Osteocyte (in vitro differentiated cells): ENCODE measurements at places on chromosomes 2 and 18.

DNA sequence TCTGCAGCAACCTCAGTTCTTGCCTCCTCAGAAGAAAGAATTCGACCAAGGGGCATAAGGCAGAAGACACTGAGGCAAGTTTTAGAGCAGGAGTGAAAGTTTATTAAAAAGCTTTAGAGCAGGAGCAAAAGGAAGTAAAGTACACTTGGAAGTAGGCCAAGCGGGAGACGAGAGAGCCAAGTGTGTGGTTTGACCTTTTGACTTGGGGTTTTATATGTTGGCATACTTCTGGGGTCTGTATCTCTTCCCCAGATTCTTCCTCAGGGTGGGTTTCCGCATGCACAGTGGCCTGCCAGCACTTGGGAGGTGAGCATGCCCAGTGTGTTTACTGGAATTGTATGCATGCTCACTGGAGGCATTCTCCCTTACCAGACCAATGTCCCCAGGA, 59.3 kb upstream of the ANKRD44 start:
- no peak for DNase-seq

DNA sequence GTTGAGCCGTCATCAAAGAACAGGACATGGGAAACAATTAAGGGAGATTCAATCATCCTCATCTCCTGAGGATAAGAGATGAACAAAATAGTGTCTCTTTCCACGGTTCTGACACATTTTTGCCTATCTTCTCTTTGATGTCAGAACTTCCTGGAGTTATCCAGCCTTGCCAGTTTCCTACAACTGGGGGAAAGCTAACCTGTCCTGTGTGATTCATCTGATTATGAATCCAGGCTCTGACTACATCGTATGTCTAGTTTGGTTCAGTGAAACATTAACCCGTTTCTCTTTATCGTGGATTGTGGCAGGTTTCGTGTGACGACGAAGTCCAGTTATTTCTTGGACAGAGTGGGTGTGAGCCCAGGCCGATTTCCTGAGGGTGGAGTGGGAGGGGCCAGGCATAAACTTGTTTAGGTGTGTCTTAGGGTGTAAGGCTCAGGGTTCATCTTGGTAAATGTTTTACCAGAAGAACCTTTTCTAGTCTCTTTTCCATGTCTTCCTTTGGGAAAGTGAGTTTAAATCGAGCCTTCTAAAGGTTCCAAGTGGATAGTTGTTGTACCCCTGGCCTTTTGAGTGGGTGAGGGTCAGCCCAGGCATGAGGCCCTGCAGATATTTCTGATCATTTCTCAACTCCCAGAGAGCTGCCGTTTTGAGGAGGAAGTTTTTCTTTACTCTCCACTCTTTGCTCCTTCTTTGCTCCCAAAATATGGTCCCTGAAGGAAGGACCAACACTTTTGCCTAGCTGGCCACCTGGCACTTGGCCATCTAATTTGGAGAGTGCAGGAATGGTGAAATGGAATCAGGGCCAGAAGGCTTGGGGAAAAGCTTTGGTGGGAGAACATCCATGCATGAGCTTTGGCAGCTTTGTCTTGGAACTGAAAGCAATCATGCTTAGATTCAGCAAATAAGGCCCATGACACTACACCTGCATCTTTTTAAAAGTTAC, 50.4 kb upstream of the FZD5 start:
- DNase-seq: no peak

- DNase-seq: peak; percentile 60
These were observed 155.3 kb downstream of the RTP5 start for GRCh38 chr2:242024751-242025355.

DNA sequence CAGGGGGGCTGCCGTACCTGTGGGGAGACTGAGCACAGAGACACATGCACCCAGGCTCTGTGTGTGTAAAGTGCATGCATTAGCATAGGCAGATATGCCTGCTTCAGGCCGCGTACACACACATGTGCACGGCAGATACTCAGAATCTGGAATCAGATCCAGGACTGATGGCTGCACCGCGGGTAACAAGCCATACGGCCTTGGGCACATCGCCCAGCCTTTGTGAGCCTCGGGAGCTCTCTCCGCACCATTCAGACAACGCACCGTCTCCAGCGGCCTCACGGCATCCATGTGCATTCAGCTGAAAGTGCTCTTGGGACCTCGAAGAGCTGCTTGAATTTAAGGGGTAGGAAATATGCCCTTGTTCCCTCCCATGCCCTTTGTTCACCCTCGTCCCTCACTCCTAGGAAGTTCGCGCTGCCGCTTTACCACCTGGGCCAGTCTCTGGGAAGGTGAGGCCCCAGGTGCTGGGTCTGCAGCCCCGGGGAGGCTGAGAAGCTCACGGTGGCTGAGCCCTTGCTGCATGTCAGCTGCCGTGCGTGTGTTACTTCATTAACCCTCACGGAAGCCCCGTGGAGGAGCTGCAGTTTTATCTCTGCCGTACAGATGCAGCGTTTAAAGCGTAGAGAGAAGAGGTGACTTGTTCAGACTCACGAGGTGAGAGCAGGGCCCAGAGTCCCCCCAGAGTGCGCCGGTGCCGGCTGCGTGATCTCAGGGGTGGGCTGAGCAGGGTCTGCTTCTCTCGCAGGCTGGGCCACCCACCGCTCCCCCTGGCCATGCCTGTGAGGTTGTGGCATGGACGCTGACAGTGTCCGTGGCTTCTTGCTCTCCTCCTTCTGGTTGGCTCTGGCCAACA, 377.7 kb upstream of the MYT1L start:
- no peak for DNase-seq

GRCh38 chr2:36380624-36381481, 25.3 kb downstream of the CRIM1 start:
- DNase-seq: no peak

DNA sequence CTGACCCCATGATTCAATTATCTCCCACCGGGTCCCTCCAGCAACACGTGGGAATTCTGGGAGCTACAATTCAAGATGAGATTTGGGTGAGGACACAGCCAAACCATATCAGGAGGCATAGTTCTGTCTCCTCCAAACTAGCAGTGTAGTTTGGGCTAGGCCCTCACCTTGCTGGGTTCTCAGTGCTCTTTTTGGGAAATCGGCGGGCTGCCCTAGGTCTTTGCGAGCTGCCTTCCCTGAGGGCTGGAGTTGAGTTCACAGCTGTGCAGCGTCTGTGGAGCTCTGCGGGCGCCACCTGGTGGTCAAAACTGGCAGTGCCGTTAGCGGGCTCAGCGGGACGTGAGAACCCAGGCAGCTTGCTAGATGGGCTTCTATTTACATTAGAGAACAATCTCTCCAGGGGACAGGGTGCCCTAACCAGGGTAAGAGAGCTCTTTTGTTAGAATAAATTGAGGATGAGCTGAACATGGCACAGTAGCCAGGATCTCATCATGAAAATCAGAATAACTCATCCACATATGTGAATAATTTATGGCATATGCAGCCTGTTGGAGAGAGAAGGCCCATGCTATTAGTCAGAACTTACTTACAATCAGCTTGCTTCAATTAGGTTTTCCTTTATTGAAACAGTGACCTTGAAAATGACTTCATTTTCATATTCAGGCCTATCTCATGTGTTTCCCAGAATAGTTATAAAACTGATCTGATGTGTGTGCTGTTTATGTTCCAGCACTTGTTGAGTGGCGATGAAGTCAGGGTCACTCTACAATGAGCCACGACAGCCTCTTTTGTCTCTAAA, 27.4 kb upstream of the YES1 start:
- DNase-seq: peak; percentile 95

GRCh38 chr2:24432121-24432520, 58.9 kb upstream of the NCOA1 start:
- DNase-seq: no peak

DNA sequence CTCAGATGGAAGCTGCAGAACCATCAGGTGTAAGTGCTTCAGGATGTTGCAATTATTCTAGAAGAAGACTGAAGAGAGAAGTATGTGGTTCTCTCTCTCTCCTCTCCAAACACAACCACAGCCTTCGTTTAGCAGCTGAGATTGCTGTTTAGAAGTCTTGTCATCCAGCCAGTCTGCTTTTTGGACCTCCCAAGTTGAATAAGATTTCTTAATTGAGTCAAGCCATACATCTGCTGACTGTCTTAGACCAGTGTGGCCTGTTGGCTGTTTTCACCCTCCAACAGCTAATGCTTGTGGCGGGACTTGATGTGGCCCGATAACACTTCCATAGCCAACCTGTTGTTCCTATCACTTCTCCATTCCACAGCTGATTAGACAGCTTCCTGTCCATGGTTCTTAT, 91.3 kb upstream of the TMEM17 start:
- no peak for DNase-seq

DNA sequence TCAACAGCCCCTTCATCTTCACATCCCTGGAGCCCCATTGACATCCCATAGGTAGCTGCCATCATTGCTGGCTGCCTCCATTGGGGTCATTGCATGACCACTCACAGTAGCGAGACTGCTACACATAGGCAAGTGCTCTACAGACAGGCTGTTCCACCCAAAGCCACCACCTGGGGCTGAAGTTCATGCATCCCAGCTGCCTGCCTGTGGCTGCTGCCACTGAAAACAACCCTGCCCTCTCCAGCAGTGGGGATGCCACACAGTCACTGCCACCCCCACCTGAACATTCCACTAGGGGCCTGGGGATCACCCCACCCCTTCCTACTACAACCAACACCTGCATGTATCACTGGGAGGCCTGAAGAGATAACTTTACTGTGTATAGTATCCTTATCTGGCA, 59.5 kb upstream of the CTAGE1 start:
- DNase-seq: no peak

DNA sequence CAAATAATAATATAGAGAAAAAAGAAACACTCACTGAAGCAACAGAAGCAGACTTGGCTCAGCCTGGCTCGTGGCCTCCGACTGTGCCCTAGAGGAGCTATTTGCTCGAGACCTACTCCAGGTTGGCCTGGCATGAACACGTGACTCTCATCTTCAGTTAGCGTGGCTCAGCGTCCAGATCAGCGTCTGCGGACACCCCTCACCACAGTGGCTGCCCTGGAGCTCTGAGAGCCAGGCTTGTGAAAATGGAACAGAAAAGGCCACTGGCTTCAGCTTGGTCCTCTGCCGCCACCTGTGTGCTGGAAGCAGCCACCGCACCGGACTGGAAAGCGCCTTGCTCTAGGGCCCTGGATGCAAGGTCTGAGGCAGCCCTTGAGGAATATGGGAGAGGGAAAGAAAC, 1184.0 kb upstream of the GYPC start:
- no peak for DNase-seq

DNA sequence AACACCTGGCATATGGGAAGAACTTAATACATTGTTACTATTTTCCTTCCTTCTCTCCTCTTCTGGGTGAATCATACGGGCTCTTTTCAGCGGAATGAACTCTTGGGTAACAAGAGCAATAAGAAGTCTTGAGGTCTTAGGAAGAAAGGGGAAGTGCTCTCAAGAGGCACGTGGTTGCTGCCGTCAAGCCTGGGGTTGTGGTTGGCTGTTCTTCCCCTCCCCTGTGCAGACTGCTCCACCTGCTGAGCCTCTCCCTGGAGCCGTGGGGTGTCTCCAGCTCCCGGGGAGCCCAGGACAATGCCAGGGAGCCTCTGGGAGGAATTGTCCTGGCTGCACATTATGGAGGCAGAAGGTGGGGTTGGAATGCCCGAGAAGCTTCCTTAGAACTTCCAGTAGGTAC, 19.4 kb downstream of the TOGARAM2 start:
- no peak for DNase-seq

GRCh38 chr2:54946220-54946805, 103.9 kb downstream of the RTN4 start:
- no peak for DNase-seq

DNA sequence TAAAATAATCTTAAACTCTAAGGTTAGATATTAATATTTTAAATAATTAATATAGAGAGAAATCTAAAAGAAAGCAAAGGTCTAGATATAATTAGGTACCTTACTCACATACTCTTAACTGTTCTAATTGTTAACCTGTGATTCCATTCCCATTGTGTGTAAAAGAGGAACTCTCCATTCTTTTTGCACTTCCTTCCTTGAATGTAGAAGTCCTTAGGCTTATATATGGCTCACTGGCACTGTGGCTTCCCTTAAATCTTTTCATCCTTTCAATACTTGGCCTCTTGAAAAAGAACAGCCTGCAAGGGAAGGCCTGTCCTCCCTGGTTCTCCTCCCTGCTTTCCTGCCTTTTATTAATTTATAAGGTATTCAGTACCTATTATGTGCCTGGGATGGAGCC, 182.8 kb upstream of the FOSL2 start:
- no peak for DNase-seq

GRCh38 chr2:120441351-120441700, 95.4 kb downstream of the INHBB start:
- no peak for DNase-seq

GRCh38 chr18:37634516-37634915, 68.9 kb upstream of the CELF4 start:
- DNase-seq: no peak

DNA sequence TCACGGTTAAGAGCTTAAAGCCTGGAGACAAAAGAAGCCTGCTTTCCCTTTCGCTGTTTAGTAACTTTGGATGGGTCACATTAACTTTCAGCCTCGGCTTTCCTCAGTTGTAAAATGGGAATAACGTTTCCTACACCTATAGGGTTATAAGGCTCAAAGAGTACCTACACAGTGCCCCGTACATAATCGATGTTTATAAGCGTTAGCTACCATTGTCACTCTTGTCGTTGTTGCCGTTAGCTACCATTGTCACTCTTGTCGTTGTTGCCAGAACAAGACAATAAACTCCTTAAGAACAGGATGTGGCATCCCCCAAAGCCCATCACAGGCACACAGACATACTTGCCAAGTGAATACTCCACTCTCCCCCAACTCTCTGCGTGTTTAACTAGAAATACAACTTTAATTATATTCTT, 901 bp upstream of the MFSD6 start:
- DNase-seq: no peak

- DNase-seq: no peak
These were observed 52.1 kb downstream of the L3MBTL4 start for GRCh38 chr18:6362559-6363129.

DNA sequence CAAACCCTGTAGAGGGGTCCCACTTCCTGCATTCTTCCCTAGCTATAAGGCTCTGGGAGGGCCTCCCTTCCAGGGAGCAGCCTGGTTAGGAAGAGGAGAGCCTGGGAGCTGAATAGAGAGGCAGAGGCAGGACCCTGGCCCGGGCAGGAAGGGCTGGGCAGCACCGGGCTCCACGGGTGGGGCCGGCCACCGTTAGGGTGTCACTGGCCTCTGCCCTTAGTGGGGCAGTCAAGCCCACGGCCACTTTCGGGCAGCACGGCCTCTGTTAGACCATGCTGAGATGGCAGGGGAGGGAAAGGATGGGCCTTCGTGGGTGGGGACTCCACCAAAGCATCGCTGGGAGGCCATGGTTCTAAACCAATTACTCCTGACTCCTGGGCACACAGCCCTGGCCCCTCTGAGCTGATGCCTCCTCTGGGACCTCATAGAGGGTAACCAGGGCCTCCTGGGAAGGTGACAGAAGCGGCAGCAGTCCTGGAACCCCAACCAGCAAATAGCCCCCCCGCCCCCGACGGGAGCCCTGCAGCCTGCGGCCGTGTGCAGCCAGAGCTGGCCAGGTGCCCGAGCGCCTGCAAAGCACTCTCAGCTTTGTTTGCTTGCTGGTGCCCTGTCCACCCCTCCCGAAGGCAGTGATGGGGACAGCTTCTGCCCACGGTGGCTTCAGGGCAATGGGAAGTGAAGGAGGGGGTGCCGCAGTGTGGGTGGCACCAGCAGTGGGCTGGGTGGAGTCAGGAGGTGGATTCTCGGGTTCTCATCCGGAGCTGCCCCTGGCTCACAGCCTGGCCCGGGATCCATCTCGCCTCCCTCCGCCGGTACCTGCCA, 16.3 kb upstream of the HPCAL1 start:
- DNase-seq: no peak
